NCI-H774 (cell line): ENCODE measurements at places on chromosomes 2 and 18.

- peak; percentile 34 for DNase-seq
These were observed 13.6 kb upstream of the THADA start for GRCh38 chr2:43609290-43609918.

GRCh38 chr2:239917957-239918481 lies 107.1 kb downstream of the NDUFA10 start:
- DNase-seq = no peak

GRCh38 chr2:1866402-1867111 lies 122.2 kb upstream of the PXDN start:
- no peak for DNase-seq

GRCh38 chr2:80519699-80520291 lies 215.2 kb upstream of the LRRTM1 start:
- DNase-seq = no peak

GRCh38 chr2:11581124-11581796 lies 47.4 kb downstream of the GREB1 start:
- no peak for DNase-seq

DNA sequence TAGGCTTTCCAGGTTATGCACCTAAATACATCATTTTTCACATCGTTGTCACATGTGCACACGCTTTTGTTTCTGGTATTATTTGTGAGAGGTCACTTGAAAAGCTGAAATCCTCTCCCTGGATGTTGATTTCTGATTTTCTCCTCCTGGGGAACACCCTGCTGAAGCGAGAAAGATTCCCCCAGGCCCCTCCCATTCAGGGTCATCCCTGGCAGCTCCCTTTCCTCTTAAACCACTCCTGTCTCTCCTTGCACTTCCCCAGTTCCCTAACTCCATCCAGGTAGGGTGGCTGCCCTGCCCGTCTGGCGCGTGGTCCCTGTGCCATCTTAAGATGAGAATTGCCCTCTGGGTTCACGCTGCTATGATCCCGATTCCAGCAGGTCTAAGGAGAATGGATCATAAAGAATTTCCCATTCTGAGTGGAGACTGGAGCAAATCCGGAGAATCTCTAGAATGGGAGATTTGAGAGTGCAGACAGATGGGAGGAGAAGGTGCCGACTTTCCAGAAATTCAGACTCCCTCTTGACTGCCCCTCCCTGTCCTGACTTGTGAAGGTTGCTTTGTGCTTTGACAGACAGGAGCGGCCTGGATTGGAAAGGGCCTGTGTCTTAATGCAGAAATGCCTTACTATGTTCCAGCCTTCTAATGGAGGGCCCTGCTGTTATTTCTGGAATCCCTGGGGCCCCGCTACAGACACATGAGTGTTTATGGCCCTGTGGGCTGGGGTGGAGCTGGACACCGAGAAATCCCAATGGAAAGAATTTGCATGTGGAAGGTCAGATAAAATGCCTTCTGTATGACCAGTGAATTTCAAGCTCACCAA lies 1.3 kb upstream of the YWHAQ start:
- DNase-seq = no peak

GRCh38 chr2:1499033-1499795 lies 86.0 kb downstream of the TPO start:
- no peak for DNase-seq

GRCh38 chr2:191376981-191377629 lies 131.9 kb downstream of the MYO1B start:
- DNase-seq = no peak

- DNase-seq = peak; percentile 3
These were observed 1.1 kb upstream of the TMEM185B start for GRCh38 chr2:120224256-120224655.

DNA sequence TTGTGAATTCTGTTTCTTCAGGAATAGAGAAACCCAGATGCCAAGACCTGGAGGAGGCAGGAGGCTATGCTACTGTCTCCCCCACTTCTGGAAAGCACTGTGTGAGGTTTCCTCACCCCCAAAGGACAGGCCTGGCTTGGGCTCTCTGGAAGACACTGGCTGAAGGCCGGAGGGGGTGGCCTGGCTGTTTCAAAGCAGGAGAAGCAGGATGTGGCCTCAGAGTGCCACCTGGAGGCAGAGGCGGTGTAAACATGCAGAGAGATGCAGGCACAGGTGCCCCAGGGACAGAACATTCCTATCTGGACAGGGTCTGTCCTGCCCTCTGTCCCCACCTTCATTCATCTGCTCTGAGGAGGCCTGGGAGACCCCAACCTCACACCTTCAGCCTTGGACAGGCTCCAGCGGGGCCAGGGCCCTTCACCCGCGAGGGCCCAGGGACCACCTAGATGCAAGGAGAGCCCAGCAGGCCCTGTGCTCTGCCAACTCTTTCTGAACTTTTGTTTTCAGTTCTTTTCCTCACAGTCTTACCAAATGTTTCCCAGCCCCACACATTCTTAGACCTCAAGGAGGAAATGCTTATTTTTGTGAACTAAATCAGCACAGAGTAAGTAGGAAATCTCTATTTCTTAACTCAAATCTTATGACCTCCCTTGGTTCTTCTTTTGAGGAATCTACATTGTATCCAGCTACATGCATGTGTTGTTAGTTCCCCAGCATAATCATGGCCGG lies 79.2 kb downstream of the LONRF2 start:
- DNase-seq = no peak

DNA sequence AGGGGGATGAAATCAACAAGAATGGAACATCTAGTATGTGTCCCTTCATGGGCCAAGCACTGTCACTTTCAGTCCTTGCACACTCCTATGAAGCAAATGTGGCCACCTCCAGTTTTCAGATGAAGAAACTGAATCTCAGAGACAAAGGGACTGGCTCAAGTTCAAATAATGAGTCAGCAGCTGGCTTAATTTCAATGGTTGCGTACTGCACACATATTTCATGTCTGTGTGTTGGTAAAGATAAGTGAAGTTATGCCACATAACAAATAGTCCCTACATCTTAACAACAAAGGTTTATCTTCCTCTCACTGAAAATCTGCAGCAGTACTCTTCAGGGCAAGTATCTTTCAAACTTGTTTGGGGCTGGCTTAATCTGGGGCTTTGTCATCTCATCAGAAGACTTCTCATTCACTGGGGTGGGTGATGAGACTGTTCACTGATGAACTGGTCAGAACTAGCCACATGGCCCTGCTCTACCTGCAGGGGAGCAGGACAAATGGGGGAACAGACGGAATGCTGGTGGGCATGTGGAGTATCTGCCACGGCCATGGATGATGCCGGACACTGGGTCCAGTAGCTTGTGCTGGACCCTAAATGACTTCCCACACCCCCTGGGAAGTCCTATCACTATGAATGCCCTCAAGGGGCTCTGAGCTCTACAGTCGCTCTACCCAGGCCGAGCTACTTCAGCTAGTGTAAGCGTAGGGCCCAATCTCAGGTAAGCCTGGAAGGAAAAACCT lies 263.2 kb downstream of the CYP26B1 start:
- DNase-seq = no peak

GRCh38 chr2:67997528-67997900 lies 65.3 kb downstream of the C1D start:
- no peak for DNase-seq

DNA sequence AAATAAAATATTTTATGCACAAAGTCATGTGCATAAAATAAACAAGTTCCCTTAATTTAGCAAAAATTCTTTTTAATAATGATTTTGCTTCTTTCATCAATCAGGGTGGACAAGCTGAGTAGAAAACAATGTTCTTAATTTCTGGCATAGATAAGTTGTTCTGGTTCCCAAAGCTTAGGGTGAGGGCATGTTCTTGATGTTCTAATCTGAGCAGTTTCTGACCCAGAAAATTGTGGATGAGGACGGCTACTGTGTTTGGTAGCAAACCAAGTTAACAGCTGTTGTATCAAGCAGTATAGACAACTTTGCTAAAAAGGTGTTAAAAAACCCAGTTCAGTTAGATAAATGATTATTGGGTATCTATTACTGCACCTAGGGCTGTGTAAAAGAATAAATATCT lies 158.9 kb downstream of the PDE1A start:
- DNase-seq = no peak

- no peak for DNase-seq
These were observed 403 bp downstream of the TMEM127 start for GRCh38 chr2:96265349-96265839.

- DNase-seq = no peak
These were observed 213.1 kb upstream of the MC4R start for GRCh38 chr18:60585670-60586069.

DNA sequence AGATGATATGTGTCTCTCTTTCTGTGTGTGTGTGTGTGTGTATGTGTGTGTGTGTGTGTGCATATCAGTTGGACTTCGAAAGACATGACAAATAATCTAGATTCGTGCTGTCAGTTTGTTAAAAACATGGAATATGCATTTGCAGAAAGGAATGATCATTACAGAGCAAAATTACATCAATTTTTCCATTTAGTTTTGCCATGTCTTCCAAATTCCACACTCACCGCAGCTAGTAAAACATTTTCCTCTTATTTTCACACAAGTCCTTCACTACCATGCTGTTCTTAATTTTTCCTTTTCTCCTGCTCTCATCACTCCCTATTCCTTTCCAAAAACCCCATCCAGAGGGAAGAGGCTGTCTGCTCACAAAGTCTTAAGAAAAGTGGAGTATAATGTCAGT lies 1191.4 kb upstream of the SLC39A10 start:
- DNase-seq = no peak

GRCh38 chr2:33477473-33478468 lies 1.3 kb downstream of the RASGRP3 start:
- no peak for DNase-seq

GRCh38 chr2:236994361-236994760 lies 91.3 kb upstream of the COPS8 start:
- DNase-seq = no peak

DNA sequence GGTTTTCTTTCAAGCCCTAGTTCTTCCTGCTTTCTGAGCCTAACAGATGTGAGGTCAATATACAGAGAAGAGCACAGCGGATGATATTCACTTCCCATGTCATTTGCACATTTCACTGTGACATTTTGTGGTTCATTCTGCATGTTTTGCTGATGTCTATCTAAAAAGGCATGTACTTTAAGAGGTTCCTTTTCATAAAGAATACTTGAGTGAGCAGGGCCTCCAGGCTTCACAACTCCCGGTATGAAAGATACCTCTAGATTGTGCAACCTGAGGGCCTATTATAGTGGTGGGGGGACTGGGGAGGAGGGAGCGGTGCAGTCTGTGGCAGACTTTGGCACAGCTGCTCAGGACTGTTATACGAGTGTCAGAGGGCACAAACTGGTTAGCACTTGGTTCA lies 54.6 kb downstream of the CPO start:
- no peak for DNase-seq

GRCh38 chr2:25151718-25152117 lies 16.7 kb downstream of the POMC start:
- DNase-seq = no peak

GRCh38 chr18:11146238-11146946 lies 3.0 kb downstream of the PIEZO2 start:
- DNase-seq = no peak

DNA sequence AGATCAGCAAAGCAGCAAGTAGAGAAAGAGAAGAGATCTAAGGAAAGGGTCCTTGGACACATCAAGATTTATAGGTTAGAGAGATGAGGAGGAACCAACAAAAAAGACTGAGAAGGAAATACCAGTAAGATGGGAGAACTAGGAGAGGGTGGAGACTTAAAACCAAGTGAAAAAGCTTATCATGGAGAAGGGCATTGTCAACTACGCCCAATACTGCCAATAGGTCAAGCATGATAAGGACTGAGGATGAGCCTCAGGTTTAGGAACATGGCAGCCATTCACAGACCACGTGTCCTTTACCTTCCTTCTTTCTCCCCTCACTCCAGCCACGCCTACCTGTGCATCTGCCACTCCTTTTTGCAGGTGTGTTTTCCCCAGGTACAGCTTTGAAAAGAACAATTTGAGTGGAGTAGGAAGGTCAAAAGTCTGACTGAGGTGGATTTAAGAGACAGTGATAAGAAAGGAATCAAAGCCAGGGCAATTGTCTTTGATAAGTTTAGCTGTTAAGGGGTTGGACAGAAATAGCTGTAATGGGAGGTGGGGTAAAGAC lies 238.7 kb downstream of the STK39 start:
- DNase-seq = no peak

GRCh38 chr2:116378786-116379185 lies 1435.7 kb upstream of the DDX18 start:
- no peak for DNase-seq

GRCh38 chr2:627340-627709 lies 49.9 kb downstream of the TMEM18 start:
- no peak for DNase-seq

DNA sequence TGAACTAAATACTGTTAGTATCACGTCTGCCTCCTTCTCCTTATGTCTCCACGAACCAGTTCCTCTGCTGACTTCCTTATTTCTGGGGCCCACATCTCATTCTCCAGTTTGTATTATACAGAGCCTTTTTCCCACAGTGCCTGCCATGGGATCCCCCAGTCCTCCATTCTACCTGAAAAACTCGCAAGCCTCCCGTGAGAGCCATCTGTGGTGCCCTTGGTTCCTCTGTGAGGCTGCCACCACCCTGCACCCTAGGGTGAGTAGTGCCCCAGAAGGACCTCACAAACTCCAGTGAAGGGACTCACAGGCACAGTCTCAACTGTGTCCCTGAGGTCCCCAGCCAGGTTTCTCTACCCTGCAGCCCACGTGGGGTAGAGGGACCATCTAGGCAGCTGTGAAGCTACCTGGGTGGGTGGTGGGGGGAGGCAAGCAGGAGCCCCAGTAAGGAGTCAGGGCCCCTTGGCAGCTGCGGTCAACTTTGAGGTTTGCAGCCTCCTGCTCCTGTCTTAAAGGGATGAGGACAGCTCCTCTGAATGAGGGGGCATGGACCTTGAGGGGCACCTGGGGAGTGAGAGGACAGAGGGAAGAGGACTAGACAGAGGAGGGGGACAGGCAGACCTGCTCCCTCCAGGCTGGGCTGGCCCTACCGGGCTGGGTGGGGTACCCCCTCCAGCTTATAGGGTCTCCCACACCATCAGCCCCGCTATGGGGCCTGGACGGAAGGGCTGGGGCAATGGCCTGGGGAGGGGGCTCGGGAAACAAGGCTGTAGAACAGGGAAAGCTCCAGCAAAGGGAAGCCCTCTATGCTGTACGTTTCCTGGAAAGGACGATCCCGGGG lies 1.0 kb downstream of the PSTPIP2 start:
- no peak for DNase-seq

- DNase-seq = no peak
These were observed 135.2 kb downstream of the RTN4 start for GRCh38 chr2:54915101-54915500.

GRCh38 chr2:172281648-172282570 lies 145.5 kb upstream of the ITGA6 start:
- no peak for DNase-seq

- no peak for DNase-seq
These were observed 793.4 kb upstream of the CELF4 start for GRCh38 chr18:38358805-38359657.

- DNase-seq = no peak
These were observed 488.2 kb upstream of the SPHKAP start for GRCh38 chr2:228669690-228670089.

DNA sequence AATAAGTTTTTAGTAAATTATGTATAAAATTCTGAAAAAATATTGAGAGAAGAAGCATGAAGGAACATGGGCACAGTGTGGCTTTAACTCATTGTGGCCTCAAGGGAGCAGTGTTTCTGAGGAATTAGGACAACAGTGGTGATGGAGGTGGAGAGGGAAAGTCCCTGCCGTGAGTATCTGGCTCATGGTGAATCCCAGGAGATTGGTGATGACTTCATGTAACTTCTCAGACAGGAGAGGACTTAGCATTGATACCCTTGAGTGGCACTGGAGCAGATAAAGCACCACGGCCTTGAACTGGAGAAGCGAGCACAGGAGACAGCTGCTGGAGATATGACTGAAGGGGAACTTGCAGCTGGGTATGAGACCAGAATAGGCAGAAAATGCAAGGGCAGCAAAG lies 35.0 kb upstream of the LRP1B start:
- DNase-seq = no peak

- no peak for DNase-seq
These were observed 49.3 kb downstream of the CD8B2 start for GRCh38 chr2:106536490-106536889.
